ENCODE measurements at places on chromosomes 1 and 21. TPM values are rescaled to one million over a fixed set of nuclear protein-coding genes. Genes with fewer than 3 reads are reported as not detected.
A peak's percentile ranks its signal among the peaks of the same experiment; 100 is the strongest.

GRCh38 chr1:98336472-98337083 lies 324.9 kb upstream of the SNX7 start:
- H3K27ac ChIP-seq = no peak overlapping the region
- H3K4me3 ChIP-seq = no peak overlapping the region

SPRR2E gene
- total RNA-seq = not detected

DNA sequence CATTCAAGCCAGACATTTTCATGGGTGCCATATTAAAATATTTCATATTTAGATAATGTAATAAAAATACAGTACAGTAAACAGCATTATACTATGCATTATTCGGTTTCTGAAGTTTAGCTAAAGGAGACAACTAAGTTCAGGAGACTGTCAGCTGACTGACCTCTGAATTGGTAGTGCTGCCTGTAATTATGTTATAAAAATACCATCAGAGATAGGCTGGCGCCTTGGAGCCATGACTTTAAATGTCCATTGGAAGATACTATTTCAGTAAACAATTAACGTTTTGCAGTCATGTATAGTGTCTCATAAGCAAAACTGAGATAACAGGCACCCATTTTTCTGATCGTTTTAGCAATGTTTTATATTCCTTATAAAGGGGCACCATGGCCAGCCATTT lies 11.3 kb upstream of the RAB29 start:
- no peak overlapping the region for H3K4me3 ChIP-seq
- peaks cover 3% of the 10 kb centered on the region for H3K36me3 ChIP-seq

GRCh38 chr1:171780583-171781175 lies 781 bp upstream of the METTL13 start:
- peaks cover 27% of the 10 kb centered on the region for H3K36me3 ChIP-seq
- peaks cover 42% of the 10 kb centered on the region for H3K4me1 ChIP-seq
- DNase-seq = no peak
- no peaks in the 10 kb centered on the region for H3K27me3 ChIP-seq
- peak overlapping the region; percentile 95 for H3K27ac ChIP-seq

LCA5L gene
- 0.36 TPM for total RNA-seq

Data from activated CD8-positive, alpha-beta T cell treated with anti-CD3 and anti-CD28 coated beads for 36 hours (primary cell).